ENCODE measurements at places on chromosomes 3 and 15.

- no peak for DNase-seq
These were observed 40.4 kb upstream of the CTNNB1 start for GRCh38 chr3:41158947-41159346.

- DNase-seq = no peak
These were observed 6.1 kb upstream of the RPP14 start for GRCh38 chr3:58299839-58300516.

DNA sequence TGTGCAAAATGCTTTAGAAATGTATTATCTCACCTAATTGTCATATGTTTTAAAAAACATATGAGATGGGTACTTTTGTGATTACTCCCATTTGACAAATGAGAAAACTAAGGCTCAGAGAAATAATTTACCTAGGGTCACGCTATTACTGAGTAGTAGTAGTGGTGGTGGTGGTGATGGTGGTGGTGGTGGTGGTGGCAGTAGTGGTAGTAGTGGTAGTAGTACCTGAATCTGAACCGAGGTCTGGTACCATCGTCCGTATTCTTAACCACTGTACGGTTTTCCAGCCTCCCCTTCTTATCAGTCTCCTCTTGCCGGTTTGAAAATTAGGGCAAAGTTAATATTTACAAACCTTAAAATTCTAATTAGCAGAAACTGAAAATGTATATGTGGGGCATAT, 102.4 kb downstream of the KLHL25 start:
- DNase-seq = no peak

DNA sequence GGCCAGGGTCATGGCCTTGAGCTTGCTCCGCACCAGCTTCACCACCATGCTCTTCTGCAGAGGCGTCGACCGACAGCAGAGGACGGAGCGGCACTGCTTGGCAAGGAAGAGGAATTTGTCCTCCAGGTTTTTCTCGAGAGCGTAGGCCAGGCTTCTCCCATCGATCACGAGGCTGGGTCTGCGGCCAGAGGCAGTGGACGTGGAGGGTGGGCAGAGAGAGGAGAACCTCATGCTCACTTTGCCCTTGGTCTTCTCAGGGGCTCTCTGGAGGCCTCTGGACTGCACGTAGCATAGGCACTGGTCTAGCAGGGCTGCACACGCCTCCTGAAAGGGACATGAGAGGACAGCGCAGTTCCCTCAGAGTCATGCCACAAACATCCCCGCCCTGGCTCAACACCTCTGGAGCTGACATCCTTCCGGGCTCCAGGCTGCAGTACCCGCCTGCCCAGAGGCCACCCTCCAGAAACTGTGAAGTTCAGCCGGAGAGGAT, 168.3 kb downstream of the ATP10A start:
- no peak for DNase-seq

- DNase-seq = no peak
These were observed 83.1 kb downstream of the CPN2 start for GRCh38 chr3:194267744-194268653.

GRCh38 chr3:51371943-51372557, 13.0 kb upstream of the MANF start:
- peak; percentile 35 for DNase-seq

DNA sequence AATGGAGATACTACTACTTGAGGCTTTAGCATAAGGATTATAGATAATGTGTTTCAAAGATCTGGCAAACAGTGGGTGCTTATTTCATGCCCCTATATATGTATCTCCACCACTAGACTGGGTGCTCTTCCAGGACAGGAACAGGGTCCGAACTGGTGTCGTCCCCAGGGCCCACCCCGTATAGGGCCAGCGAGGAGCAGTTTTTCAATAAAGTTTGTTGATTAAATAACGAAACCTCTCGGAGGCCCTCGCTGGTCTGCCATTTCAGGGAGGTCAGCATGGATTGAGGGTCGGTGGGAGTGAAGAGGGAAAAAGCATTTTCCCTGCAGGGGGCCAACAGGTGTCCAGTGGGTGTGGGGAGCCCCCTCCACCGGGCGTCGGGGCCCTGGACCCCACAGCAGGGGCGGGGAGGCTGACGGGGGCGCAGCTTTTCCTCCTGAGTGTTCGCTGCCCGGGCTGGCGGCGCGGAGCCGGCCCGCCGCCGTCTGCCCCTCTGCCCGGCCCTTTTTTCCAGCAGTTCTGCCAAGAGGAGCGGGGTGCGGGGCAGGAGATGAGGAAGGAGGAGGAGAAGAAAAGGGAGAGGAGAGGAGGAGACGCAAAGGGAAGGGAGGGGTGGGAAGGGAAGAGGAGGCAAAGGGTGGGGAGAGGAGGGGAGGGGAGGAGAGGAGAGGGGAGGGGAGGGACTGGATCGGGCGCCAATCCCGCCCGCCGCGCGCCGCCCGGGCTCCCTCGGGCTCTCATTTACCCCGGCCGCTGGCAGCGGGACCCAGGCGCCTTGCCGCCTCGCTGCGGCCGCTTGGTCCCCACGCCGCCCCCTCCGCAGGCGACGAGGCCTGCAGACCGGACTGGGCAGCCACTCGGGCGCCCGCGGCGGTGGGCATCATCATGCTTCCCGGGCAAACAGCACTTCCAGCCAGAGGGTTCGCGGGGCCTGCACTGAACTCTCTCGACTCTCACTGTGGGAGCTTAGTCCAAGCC, 66.3 kb downstream of the ISG20 start:
- no peak for DNase-seq

GRCh38 chr15:74326746-74327145, 40.7 kb downstream of the CYP11A1 start:
- DNase-seq = no peak

DNA sequence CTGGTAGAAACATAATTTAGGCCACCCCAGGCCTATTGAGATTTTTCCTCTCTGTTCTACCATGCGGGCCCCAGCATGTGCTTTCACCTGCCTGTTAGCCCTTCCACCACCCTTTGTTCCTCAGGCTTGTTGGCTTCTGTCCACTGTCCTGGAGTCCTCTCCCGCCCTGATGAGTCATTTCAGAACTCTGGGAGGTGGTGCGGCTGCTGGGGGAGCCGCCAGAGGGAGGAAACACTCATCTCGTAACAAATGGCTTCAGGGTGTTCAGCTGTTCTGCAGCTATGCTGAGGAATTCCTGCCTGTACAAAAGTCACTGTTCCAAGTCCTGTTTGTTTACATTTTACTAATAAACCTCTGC, 36.3 kb downstream of the LRTM1 start:
- peak; percentile 32 for DNase-seq

DNA sequence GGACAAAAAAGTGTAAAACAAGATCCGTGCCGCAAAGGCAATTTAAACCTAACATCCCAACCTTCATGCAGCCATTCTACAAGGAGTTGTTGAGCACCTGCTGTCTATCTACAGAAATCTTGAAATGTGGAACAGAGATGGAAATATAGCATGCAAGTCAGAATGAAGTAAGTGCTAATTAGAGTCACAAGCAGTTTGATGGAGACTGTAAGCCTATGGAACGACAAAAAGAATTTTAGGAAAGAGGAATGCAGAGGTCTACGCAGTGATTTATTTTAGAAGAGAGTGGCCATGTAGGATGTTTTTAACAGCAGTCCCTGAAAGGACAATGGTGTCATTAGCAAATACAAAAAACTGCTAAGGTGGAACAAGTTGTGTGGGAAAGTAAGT, 851 bp upstream of the DCBLD2 start:
- no peak for DNase-seq

DNA sequence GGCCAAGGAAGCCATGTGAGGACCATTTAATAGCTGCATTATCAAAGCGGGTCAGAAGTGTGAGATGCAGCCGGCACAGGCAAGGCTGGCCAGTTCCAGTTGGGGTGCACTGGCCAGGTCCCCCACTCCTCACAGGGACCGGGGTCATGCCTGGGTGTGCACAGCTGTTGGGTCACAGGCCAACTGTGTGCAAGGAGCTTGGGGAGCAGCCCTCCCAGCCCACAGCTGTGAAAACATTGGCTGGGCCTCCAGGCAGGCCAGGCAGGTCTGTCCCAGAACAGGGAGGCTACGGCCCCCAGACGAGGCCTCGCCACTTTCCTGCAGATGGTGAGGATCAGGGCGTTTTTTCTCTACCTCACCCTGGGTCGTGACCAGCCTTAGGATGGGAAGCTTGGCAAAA, 521.0 kb downstream of the NTRK3 start:
- no peak for DNase-seq

DNA sequence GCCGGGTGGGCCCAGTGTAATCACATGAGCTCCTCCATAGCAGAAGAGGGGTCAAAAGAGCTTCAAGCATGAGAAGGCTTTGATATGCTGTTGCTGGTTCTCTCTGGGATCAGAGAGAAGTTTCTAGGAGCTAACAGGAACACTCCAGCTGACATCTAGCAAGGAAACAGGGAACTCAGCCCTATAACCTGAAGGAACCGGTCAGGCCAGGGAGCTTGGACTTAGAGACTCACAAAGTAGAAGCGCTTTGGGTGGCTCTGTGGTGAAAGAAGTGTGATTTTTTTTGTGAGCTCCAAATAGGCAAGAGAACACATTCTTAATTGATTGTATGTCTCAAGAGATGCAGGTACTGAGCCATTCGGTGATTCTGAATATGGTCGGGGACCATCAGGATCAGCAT, 26.2 kb upstream of the EPHB1 start:
- no peak for DNase-seq

DNA sequence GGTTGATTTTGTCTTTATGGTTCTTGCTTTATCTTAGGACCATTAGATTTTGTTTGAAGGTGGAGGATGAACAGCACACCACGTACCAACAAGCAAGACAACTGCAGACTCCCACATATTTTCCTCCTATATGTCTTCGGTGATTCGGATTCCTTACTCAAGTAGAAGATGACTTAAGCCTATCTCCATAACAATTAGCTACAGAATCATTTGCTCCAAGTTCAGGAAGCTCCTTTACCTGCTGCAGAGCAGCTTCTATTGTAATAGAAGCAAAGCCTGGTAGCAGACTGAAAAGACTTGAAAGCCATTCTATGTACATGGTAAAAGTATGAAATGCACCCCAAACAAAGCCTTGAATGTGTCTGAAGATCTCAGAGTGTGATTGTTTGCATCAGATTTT, 229.0 kb downstream of the SOX2 start:
- DNase-seq = no peak

- no peak for DNase-seq
These were observed 11.7 kb downstream of the TPM1 start for GRCh38 chr15:63054281-63054683.

DNA sequence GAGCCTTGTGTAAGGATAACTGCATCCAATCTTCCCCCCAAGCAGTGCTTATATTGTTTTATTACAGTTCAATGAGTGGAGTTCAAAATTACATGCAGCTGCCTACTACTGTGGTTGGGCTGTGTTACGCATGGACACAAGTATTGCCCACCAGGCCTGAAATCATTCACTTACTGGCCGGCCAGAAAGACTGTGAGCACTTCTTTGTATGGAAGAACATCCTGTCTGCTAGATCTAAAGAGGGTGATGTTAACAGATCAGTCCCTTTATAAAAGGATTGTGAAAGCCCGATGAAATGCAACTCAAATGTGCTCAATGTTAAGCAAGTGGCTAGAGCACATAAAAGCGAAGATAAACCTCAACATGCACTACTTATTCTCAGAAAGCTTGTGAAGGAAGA, 132.5 kb downstream of the FOXP1 start:
- DNase-seq = no peak

DNA sequence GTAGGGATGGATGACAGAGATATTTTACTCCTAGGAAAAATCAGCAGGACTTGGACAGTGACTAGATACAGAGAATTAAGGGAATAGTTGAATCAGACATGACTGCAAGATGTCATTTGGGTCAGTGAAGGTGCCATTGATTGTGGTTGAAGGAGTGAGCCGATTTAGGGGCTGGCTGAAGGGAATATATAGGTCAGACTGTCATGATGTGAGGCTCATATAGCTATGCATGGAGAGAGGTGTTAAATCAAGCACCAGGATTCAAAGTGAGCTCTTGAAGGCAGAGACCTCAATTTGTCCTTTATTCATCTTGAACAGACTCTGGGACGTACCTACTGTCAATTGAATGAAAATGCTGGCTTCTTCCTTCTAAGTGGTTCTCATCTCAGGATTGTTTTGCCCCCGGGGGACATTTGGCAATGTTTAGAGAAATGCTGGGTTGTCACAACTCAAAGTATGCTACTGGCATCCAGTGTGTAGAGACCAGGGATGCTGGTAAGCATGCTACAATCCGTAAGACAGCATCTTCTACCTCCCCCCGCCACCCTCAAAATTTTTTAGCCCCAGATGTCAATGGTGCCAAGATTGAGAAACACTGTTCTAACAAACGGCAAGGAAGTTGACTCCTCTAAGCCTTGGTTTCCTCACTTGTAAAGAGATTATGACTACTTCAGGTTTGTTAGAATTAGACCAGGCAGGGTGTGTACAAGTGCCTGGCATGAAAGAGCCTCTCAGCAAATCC, 7.8 kb downstream of the ATP2C1 start:
- DNase-seq = no peak

DNA sequence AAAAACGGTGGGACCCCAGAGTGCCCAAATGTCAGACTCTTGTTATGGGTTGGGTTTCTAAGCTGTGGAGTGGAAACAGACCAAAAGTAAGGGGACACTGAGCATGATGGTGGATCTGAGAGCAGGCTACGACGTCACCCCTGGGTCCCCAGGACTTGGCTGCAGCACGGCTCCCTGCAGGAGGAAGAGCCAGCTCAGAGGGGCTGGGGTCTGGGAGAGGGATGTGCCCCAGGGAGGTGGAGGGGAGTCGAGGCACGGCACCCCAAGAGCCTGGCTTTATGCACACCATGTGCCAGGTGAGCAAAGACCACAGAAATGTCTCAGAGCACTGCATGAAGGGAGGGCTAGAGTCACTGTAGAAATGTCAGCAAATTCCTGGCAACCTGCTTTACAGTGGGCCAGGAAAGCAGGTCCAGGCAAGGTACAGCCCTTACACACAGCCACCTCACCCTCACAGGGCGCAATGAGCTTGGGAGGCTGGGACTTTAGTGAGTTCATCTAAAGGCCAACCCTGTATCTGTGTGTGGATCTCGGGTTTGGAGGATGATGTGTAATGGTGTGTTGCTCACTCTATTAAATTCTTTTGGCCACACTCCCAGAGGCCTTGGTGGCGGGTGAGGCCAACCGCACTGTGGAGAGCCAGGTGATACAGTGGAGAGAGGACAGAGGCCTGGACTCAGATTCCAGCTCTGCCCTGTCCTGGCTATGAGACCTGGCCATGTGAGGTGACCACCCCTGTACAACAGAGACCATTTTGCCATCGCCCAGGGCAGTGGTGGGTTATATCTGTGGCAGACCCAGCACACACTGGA, 14.1 kb downstream of the CTSH start:
- DNase-seq = peak; percentile 85

DNA sequence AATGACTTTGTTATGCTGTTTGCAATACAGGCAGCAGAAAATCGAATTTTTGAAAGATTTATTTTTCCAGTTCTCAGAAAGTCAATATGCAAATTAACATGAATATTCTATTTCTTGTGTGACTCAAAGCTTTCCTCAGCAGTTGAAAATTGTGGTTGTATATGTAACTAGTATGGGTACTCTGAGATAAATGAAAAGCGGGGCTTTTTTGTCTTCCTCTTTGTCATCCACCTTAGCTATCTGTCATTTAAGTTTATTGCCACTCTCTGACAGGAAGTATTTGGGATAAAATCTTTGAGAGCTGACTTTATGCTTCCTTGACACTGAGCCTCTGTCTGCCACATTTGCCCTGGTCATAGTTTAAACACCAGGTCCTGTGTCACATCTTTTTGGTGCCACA, 91.5 kb downstream of the ATG7 start:
- DNase-seq = no peak

All from Panc1 (cell line).